ENCODE measurements at places on chromosomes 11 and 22.

GRCh38 chr11:79382301-79383050 lies 58.4 kb downstream of the TENM4 start:
- no peak for DNase-seq

DNA sequence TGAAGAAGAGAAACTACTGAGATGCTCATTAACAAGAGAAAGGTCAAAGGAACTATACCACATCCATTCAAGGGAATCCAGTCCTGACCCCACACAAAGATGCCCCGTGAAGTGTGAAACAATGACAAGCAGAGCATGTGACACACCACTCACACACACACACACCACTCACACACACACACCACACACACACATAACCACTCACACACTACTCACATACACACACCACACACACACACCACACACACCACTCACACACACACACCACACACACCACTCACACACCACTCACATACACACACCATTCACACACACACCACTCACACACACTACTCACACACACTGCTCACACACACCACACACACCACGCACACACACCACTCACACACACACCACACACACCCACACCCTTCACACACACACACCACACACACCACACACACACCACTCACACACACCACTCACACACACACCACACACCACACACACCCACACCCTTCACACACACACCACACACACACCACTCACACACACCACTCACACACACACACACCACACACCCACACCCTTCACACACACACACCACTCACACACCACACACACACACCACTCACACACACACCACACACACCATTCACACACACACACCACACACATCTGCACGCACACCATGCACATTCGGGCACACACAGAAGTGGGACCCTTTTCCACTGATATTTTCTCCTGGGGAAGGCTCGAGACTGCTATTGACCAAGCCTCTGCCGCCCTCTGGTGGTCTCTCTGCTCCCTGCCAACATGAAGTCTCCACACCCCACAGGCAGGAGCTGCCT lies 32.0 kb upstream of the COMT start:
- DNase-seq, result peak; percentile 40

GRCh38 chr11:5621580-5621979 lies 3.2 kb upstream of the TRIM34 start:
- DNase-seq, result no peak

GRCh38 chr11:119149018-119149785 lies at the start of gene ABCG4:
ABCG4 (plus strand) TSS chr11:119149052; CDS start chr11:119149966, 914 bp downstream.
- no peak for DNase-seq

GRCh38 chr11:130160498-130161155 lies 1.0 kb downstream of the ST14 start:
- DNase-seq, result no peak

- DNase-seq, result no peak
These were observed 1307.6 kb downstream of the TBC1D22A start for GRCh38 chr22:48070083-48070482.

GRCh38 chr22:27726686-27727449 lies 74.7 kb downstream of the MN1 start:
- no peak for DNase-seq

GRCh38 chr22:47634347-47634746 lies 871.9 kb downstream of the TBC1D22A start:
- no peak for DNase-seq

Data from iPS DF 19.7 (cell line).